ENCODE measurements at places on chromosomes 6 and 20.
A peak's percentile ranks its signal among the peaks of the same experiment; 100 is the strongest.

DNA sequence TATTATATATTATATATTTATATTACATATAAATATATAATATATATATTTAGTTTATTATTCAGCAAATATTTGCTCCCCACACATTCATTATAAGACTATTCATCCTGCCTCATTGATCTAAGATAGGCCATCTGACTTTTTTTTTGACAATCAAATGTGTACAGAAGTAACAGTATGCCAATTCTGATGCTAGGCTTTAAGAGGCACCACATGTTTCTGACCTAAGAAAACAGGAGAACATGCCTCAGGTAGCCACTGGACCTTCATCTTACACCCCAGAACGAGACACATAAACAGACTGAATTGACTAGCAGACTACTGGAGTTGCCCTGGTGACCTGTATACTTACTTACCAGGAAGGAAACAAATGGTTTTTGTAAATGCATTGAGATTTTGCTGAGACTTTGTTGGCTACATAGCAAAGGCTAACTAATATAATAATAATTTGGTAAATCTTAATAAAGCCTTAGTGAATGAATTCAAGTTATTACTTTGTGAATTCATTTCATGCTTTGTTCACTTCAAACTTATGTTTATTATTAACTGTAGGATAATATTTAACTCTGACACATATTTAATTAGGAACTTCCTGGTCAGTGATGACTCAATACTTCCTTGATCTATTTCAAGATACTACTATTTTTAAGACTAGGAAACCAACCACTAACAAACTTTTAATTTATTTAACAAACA is 13.4 kb upstream of the MYO6 start:
- DNase-seq, result no peak

- DNase-seq, result no peak
These were observed 14.9 kb downstream of the EBF4 start for GRCh38 chr20:2707353-2708072.

DNA sequence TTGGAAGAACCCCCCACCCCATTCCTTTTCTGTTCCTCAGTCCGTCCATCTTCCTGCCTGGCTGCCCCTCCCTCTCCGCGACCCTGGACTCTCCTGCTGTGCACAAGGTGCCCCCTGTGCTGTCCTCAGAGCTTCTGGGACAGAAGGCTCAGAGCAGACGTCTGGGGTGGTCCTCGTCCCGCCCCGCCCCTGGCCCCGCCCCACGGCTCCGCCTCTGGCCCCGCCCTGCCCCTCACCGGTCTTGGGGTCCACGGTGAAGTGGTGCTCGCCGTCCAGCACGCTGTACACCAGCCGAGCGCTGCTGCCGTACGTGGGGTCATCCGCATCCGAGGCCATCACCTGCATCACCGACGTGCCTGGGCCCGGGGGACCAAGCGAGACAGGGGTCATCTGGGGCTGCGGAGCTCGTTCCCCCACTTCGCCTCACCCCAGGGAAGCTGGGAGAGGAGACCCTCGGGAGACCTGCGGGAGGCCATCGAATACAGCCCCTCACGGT is 81.0 kb downstream of the CDH22 start:
- no peak for DNase-seq

DNA sequence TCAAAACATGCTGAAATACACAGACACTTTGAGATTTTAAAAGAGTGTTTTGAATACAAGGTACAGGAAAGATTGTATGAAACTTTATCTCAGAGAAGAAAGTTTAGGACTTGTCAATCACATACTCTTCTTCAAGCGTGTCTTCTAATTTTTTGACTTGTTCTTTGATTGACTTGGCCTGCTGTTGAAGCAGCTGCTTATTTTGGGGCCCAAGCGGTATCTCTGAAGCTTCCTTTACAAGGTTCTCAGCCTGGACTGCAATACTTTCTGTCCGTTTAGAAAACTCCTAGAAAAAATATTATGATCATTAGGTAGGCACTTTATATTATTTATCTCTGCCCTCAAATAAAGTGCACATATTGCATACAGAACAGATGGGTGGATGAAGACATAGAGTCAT is 201.3 kb downstream of the SYNE1 start:
- no peak for DNase-seq

DNA sequence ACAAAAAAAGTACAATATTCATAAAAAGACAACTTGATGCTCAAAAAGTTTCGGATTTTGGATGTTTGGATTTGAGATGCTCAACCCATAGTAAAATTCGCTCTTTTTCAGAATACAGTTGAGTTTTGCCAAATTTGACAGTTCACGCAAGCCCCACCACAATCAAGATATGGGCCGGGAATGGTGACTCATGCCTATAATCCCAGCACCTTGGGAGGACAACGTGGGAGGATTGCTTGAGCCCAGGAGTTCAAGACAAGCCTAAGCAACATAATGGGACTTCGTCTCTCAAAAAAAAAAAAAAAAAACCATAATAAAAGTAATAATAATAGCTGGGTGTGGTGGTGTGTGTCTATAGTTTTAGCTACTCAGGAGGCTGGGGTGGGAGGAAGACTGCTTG is 51.3 kb downstream of the PHF20 start:
- DNase-seq, result no peak

DNA sequence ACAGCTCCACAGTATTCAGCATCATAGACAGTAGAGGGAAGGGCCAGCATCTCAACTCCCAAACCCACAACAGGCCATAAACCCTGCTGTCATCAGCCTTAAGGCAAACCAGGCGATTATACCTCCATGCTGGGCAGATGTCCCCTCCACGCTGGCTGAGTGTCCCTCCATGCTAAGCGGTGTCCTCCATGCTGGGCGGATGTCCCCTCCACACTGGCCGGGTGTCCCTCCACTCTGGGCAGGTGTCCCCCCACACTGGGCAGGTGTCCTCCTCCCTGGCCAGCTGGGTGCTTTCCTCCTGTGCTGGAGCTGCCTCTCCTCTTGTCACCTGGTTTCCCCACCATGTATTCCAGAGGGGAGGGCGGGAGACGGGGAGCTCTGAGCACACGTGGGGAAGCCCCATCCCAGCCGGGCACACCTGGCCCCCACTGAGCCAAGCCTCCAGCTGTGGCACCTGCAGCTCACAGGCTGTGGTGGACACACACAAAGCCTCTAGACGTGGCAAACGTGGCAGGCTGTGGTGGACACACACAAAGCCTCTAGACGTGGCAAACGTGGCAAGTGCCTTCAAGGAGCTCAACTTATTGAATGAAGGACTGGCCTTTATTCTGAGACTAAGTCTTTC is 197.1 kb downstream of the TAF4 start:
- no peak for DNase-seq

- DNase-seq, result no peak
These were observed 13.3 kb downstream of the GABBR1 start for GRCh38 chr6:29619578-29620160.

DNA sequence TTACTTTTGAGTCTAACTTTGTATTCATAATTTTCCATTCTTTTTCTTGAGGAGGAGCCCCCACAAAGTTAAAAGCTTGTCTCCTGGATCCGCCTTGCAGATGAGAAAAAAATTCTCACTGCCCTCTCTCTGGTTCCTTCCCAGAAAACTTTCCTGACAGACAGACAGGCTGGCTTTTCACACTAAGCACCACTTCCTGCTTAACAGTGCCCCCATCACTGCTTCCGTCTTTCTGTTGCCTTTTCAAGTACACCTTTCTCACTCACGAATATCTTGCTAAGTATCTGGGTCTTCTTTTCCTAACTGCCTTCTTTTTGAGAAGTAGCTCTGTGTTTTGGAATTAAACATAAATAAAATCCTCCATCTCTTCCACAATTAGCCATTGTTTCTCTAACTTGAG is 19.8 kb upstream of the LMBRD1 start:
- no peak for DNase-seq

GRCh38 chr6:85465762-85466161 is 15.9 kb downstream of the NT5E start:
- DNase-seq, result no peak

GRCh38 chr20:1266167-1266973 is at the start of gene SNPH:
SNPH (plus strand) TSS chr20:1266294; CDS start chr20:1296240, 29,946 bp downstream.
- DNase-seq, result peak; percentile 70

DNA sequence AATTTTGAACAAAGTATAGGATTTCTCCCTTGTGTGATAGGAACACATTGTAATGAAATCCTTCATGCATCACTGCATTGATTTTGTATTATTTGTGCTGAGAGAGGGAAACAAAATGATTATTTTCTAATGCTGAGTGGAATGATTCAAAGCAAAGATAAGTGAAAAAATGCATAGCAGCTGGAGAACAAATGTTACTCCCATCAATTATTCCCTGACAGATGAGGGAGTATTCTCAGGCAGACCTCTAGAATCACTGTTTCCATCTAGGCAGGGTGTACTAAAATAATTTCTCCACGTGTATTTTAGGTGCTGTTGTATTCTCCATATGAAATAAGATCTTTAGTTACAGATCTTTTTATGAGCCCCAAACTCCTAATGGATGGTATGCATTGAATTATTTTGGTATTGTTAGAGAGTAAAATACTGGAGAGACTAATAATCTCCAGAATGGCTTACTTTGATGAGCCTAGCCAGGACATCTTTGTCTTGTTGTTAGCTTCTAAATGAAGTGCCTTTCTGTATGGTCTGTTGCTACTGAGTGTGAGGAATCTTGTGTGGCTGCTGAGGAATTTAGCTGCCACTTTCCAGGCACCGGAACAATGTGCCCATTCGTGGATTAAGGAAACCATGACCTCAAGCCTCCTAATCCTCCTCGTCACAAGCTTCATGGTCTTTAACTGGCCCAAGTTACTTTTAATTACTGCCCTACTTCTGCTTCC is 39.6 kb downstream of the RNF217 start:
- DNase-seq, result no peak

- DNase-seq, result no peak
These were observed 491 bp downstream of the GPSM3 start for GRCh38 chr6:32191696-32192607.

DNA sequence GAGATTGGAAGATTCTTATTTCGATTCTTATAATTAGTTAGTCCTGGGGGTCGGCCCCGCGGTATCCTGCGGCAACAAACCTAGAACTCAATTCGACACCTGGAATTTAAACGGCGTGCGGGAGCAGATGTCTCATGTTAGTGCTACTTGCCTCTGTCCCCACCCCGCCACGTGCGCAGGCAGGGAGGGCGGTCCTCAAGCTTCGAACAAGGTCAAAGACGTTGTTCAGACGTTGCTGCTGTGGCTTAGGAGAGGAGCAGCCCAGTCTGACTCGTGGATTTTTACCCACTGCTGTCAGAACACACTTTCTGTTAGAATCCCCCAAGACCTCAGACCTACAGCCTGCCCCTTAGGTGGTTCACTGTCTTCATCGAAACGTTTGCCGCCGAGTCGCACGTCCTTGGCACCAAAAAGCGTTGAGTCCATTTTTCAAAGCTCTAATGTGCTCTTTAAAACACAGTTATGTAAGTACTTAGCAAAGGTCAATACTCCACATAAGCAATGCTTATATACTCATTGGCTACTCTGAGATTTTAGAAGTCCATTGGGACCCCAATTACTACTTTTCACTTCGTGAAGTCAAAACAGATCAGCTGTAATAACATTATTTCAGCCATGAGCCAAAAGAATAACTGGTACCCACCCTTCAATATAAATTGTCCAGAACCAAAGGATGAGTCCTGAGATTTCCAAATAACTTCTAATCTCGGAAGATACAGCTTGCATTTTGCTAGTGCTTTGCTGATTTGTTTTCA is 2.7 kb upstream of the C6orf62 start:
- DNase-seq, result no peak

DNA sequence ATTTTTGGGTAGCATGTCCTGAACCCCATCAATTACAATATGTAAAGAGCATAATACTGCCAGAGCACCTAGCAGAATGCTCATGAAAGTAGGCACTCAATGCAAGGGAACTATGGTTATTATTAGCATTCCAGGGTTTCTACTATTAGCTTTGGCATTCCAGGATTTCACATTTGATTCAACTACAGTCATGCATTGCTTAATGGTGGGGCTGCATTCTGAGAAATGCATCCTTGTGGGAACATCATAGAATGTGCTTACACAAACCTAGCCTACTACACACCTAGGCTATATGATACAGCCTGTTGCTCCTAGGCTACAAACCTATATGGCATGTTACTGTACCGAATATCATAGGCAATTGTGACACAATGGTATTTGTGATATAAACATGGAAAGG is 247.8 kb downstream of the CD83 start:
- DNase-seq, result no peak

- DNase-seq, result no peak
These were observed 230.0 kb upstream of the SULF2 start for GRCh38 chr20:48015141-48015910.
